LHCN-M2 (cell line): ENCODE measurements at places on chromosomes 16 and 17. TPM values are rescaled to one million over a fixed set of nuclear protein-coding genes. Genes with fewer than 3 reads are reported as not detected.

EMP2 gene
- total RNA-seq: 56.7 and 61.8 TPM in 2 replicates

- DNase-seq: no peak
These were observed 380.7 kb upstream of the PMFBP1 start for GRCh38 chr16:72552654-72553053.

SYNGR3 gene
- total RNA-seq: 1.1 and 1.6 TPM in 2 replicates

- DNase-seq: no peak
These were observed 184.4 kb downstream of the SNX29 start for GRCh38 chr16:12160815-12161550.

GRCh38 chr17:80257716-80258213, 2.9 kb upstream of the RNF213 start:
- DNase-seq: no peak

KRTAP4-9 gene
- total RNA-seq: not detected in 2 replicates

KRT15 gene
- total RNA-seq: 0.19 and 0.46 TPM in 2 replicates

- no peak for DNase-seq
These were observed 62.6 kb downstream of the AXIN2 start for GRCh38 chr17:65498816-65499215.

GINS3 gene
- 15.5 and 15.8 TPM in 2 replicates for total RNA-seq

CDT1 gene
- total RNA-seq: 44.9 and 53.4 TPM in 2 replicates

- peak; percentile 19 for DNase-seq
These were observed 65.9 kb downstream of the CEP95 start for GRCh38 chr17:64572682-64573154.

GRCh38 chr16:25012525-25012991, 2.6 kb downstream of the ARHGAP17 start:
- DNase-seq: peak; percentile 85

GRCh38 chr16:3689731-3690130, 27.6 kb downstream of the TRAP1 start:
- DNase-seq: no peak

KRT9 gene
- total RNA-seq: not detected in 2 replicates

ZNRF1 gene
- total RNA-seq: 16.8 and 17.2 TPM in 2 replicates
